Aorta (tissue), 5 donors: ENCODE measurements at places on chromosomes 13 and 19.

DNA sequence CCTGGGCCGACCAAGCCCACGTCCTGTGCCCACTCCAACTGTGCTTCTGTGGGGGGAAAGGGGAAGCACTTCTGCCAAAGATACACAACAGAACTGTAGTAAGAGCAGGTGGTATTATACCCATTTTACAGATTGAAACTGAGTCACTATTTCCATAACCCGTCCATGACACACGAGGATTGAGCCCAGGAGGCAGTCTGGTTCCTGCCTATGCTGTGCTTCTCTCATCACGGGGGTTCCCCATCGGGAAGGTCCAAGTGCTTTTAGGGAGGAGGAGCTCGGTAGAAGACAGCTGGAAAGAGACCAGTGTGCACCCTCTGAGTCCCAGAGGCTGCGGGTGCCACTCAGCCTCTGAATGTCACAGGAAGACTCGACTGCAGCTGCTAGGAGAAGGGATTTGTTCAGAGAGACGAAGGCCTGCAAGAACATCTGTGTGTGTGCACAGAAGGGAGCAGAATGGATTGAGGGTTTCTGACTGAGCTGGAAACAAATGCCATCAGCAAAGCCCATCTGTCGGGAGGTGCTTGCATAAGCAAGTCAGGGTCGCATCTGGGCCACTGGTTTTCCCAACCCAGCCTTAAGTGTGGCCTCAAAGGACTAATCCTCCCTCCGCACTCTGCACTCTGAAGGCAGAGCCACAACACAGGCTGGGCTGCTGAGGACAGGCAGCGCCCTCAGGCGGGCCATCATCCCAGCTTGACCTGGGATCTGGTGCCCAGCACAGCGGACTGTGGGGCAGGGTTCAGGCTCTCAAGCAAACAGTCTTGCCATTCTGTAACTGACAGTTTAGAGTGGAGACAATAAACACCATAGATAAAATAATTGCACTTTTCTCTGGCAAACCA, 150.0 kb downstream of the DPF1 start:
- H3K27me3 ChIP-seq, result no peaks in the 10 kb centered on the region
- no peaks in the 10 kb centered on the region for H3K36me3 ChIP-seq
- H3K4me1 ChIP-seq, result no peaks in the 10 kb centered on the region

GRCh38 chr13:113238536-113238935, 29.1 kb downstream of the CUL4A start:
- no peaks in the 10 kb centered on the region for H3K4me1 ChIP-seq
- no peaks in the 10 kb centered on the region for H3K27me3 ChIP-seq
- no peak for DNase-seq
- H3K36me3 ChIP-seq, result peaks cover 4% of the 10 kb centered on the region
- no peak overlapping the region for H3K27ac ChIP-seq
- no peak overlapping the region for H3K4me3 ChIP-seq

- H3K27me3 ChIP-seq, result no peaks in the 10 kb centered on the region
- DNase-seq, result no peak
- no peaks in the 10 kb centered on the region for H3K36me3 ChIP-seq
- no peak overlapping the region for H3K27ac ChIP-seq
- H3K4me1 ChIP-seq, result peaks cover 7% of the 10 kb centered on the region
These were observed 1.3 kb upstream of the KBTBD6 start for GRCh38 chr13:41133951-41134350.

GRCh38 chr13:29156136-29156535, 336.0 kb downstream of the MTUS2 start:
- peaks cover 4% of the 10 kb centered on the region for H3K4me1 ChIP-seq
- no peaks in the 10 kb centered on the region for H3K27me3 ChIP-seq
- no peaks in the 10 kb centered on the region for H3K36me3 ChIP-seq
- DNase-seq, result no peak
- H3K4me3 ChIP-seq, result no peak overlapping the region

- no peak overlapping the region for H3K27ac ChIP-seq
- no peaks in the 10 kb centered on the region for H3K36me3 ChIP-seq
- H3K4me3 ChIP-seq, result no peak overlapping the region
- no peak for DNase-seq
These were observed 4.4 kb upstream of the ETV2 start for GRCh38 chr19:35637165-35637564.

DNA sequence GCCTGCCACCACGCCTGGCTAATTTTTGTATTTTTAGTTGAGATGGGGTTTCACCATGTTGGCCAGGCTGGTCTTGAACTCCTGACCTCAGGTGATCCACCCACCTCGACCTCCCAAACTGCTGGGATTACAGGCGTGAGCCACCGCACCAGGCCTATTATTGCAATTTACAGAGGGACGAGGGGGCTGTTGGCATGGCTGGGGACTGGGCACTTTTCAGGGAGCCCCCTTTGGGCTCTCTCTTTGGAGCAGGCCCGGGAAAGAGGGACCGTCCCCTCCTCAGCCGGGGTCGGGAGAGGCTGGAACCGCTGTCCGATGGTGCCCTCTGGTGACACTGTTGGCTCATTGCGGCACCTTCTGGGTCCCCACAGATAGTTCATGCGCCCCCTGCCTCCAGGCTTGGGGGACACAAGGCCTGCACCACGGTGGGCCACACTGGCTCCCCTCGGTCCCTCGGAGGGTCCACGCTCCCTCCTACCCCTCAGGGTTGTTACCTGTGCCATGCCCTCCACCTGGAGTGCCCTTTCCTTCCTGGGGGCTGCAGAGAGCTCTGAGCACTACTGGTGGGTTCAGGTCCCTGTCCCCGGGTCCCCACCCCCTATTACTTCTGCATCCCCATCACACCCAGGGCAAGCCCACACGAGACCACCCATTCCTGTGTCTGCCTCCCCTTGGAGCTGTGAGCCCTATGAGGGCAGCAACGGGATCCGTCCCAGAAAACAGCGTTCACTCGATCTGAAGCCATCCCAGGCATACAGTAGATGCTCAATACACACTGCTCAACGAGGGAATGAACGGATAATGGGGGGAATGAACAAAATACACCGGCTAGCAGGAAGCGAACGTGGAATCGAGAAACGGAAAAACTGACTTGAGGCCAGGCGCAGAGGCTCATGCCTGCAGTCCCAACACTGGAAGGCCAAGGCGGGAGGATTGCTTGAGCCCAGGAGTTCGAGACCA, 12.5 kb downstream of the FEM1A start:
- no peak for DNase-seq
- H3K27me3 ChIP-seq, result no peaks in the 10 kb centered on the region
- H3K36me3 ChIP-seq, result no peaks in the 10 kb centered on the region
- H3K27ac ChIP-seq, result no peak overlapping the region

DNA sequence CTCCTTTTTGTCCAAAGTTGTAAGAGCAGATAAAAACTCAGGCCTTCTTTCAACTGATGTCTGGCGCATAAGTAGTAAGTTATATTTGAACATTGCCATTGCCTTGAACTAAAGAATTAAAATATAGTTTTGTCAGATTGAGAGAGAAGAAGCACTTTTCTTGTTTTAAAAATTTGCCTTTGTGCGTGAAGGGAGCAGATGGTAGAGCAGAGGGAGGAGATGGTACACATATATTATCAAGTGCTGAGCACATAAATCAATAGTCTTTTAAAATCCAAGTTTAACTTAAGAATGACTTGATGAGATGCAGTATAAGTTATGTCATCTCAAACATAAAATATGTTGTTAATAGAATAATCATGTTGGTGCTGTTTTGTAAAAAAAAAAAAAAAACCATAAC, 504.6 kb upstream of the KLHL1 start:
- DNase-seq, result no peak
- H3K27ac ChIP-seq, result no peak overlapping the region
- H3K27me3 ChIP-seq, result no peaks in the 10 kb centered on the region
- H3K4me3 ChIP-seq, result no peak overlapping the region
- H3K4me1 ChIP-seq, result no peaks in the 10 kb centered on the region

- H3K36me3 ChIP-seq, result no peaks in the 10 kb centered on the region
- no peaks in the 10 kb centered on the region for H3K27me3 ChIP-seq
- peaks cover 1% of the 10 kb centered on the region for H3K4me1 ChIP-seq
- peak overlapping the region; percentile 97 for H3K4me3 ChIP-seq
These were observed 726 bp upstream of the UFM1 start for GRCh38 chr13:38348861-38349389.

DNA sequence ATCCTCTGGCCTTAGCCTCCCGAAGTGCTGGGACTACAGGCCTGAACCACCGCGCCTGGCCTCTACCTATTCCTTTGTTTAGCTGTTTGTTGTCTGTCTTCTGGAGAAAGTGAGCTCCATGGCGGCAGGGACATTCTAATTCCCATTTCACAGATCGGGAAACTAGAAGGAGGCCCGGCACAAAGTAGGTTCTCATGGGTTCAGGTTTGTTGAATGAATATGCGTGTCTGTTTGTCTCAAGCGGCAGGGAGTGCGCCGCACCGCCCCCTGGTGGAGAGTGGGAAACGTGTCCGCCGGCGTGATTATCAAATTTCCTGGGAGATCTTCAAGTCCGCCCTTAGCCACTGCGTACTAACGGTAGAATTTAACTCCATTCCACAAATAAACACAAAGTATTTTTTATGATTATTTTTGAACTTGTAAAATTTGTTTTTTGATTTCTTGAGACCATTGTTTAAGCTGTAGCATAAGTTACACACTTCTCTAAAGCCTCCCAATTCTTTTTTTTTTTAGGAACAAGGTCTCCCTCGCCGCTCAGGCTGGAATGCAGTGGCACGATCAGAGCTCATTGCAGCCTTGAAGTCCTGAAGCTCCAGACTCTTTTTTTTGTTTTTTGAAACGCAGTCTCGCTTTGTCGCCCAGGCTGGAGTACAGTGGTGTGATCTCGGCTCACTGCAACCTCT, 8.9 kb upstream of the CCDC9 start:
- H3K27me3 ChIP-seq, result no peaks in the 10 kb centered on the region
- DNase-seq, result peak; percentile 95
- H3K4me3 ChIP-seq, result no peak overlapping the region

DNA sequence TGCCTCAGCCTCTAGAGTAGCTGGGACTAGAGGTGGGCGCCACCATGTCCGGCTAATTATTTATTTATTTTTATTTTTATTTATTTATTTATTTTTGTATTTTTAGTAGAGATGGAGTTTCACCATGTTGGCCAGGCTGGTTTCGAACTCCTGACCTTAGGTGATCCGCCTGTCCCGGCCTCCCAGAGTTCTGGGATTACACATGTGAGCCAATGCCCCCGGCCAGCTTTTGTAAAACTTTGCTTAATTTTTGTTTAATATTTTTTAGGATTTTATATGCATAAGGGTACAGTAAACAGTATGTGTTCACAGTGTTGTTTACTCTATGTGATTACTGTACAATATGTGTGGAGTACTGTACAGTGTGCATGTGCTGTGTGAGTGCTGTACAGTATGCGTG, 98.7 kb downstream of the ZMYM2 start:
- no peaks in the 10 kb centered on the region for H3K36me3 ChIP-seq
- no peak overlapping the region for H3K27ac ChIP-seq
- no peak for DNase-seq

- H3K36me3 ChIP-seq, result no peaks in the 10 kb centered on the region
- no peak overlapping the region for H3K27ac ChIP-seq
- no peaks in the 10 kb centered on the region for H3K27me3 ChIP-seq
- DNase-seq, result no peak
These were observed 34.4 kb upstream of the VWA8 start for GRCh38 chr13:41995336-41995735.

DNA sequence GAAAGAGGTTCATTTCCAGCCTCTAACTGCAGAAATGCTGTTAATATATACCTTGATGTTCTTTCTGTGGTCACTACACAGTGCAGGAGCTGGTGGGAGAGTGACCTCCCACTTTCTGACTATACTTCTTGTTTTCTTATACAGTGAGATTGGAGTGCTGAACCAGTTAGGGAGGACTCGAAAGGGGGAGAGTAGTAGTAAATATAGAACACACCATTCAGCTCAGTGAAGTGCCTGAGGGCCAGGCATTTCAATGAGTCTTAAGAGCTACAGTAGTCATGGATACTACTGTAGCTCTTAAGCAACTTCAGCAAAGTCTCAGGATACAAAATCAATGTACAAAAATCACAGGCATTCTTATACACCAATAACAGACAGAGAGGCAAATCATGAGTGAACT, 372.9 kb downstream of the MTUS2 start:
- no peaks in the 10 kb centered on the region for H3K4me1 ChIP-seq
- H3K36me3 ChIP-seq, result no peaks in the 10 kb centered on the region
- no peak for DNase-seq
- H3K27me3 ChIP-seq, result no peaks in the 10 kb centered on the region

DNA sequence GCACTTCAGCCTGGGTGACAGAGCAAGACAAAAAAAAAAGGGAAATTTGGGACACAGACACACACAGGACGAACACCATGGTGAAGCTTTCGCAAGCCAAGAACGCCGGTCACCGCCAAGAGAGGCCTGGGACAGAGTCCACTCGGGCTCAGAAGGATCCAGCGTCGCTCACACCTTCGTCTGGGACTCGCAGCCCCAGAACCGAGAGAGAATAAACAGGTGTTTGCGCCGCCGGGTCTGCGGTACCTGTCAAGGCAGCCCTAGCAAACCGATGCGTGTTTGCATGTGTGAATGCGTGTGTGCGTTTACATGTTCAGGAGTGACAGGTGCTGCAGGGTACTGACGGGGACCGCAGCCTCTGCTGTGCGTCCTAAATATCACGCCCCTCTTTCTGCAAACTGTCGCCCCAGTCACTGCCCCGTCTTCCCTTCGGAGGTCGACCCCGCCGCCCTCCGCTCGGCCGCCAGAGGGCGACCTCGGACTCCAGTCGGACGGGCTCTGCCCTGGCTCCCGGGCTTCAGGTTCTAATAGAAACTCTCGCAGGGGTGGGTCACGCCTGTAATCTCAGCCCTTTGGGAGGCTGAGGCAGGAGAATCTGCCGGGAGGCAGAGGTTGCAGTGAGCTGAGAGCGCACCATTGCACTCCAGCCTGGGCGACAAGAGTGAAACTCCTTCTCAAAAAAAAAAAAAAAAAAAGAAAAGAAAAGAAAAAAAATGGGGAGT, 11.8 kb upstream of the CSNK1G2 start:
- H3K4me3 ChIP-seq, result no peak overlapping the region
- H3K27ac ChIP-seq, result no peak overlapping the region
- no peaks in the 10 kb centered on the region for H3K4me1 ChIP-seq
- peak; percentile 86 for DNase-seq
- H3K36me3 ChIP-seq, result no peaks in the 10 kb centered on the region
- no peaks in the 10 kb centered on the region for H3K27me3 ChIP-seq

DNA sequence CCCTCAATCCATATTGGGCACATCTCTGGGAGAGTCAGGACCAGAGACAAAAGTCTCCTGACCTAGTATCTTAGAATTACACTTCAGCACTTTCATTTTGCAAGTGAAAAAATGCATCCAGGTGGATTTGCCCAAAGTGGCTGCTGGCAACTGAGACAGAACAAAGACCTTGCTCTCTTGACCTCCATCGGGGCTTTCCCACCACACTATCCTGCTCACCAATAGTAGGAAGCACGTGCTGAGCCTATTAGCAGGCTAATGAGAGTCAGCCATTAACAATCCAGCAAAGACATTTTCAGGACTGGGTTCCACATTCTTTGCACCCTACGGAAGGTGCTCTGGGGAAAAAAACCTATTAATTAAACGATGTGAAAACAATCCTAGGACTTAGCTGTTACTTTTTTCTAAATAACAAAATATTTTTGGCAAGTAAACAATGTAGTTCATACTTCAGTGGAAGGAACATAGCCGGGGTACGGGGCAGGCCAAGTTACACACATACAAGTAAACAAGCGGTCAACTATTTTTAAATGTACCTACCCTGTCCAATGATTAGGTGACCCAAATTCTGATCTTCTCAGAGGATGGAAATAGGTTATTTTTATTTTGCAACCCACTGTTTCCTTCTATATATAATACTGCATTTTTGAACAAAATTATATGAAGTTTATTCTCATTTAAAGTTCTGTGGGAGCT, 78.6 kb downstream of the CDADC1 start:
- no peaks in the 10 kb centered on the region for H3K27me3 ChIP-seq
- peak overlapping the region; percentile 67 for H3K27ac ChIP-seq
- H3K36me3 ChIP-seq, result no peaks in the 10 kb centered on the region
- no peak for DNase-seq
- H3K4me3 ChIP-seq, result no peak overlapping the region
